Glomerular endothelial cell (primary cell): ENCODE measurements at places on chromosomes 3 and 15.

DNA sequence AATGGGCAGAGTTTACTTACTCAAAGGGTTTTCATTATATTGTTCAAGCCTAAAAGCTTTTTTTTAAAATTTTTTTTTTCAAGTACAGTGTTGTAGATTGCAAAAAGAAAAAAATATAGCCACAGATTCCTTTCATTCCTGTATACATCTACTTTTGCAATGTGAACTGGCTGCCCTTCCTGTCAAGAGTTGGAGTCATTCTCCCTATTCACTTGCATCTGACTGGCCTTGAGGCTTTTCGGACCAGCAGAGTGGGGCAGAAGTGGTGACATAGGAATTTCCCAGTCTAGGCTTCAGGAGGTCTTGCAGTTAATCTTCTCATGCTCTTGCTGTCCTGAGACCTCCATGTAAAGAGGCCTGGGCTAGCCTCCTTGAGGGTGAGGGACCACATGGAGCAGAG is 218.3 kb upstream of the CFAP20DC start:
- DNase-seq: no peak

GRCh38 chr3:12865271-12865670 is 23.9 kb upstream of the RPL32 start:
- no peak for DNase-seq

GRCh38 chr3:42698216-42698910 is 4.2 kb downstream of the HHATL start:
- DNase-seq: no peak

DNA sequence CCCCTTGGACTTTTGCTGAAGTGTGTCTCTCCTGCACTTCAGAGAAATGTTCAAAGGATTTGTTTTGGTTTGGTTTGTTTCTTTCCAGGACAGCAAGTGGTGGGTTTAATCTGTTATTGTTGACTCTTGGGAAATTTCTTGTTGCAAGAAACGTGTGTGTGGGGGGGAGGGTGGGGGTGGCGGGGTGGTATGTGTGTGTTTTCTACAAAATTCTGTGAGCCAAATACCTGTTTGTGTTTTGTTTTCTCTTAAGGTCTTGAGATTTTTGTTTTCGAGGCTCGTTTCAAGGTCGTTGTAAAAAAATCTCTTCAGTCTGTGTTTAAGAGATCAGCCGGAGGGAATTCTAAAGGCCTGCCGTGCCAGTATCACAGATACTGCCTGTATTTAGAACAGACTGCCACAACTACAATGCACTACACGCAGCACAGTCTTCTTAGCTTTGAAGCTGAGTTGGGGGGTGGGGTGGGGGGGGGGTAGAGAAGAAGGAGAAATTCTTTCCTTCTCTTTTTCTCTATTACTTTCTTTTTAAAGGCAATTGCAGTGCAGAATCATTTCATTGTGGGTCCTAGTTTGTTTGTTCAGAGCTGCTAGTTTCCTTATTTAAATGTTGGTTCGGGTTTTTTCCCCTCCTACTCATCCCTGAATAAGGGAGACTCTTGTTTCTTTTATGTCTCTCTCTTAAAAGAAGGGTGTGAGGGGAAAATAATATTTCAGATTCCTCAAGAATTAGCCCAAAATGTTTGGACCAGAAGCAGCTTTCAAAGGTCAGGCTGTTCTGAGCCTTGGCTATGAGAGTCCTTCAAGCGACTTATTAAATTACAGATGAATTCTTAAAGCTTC is 1.4 kb upstream of the BCL6 start:
- no peak for DNase-seq

DNA sequence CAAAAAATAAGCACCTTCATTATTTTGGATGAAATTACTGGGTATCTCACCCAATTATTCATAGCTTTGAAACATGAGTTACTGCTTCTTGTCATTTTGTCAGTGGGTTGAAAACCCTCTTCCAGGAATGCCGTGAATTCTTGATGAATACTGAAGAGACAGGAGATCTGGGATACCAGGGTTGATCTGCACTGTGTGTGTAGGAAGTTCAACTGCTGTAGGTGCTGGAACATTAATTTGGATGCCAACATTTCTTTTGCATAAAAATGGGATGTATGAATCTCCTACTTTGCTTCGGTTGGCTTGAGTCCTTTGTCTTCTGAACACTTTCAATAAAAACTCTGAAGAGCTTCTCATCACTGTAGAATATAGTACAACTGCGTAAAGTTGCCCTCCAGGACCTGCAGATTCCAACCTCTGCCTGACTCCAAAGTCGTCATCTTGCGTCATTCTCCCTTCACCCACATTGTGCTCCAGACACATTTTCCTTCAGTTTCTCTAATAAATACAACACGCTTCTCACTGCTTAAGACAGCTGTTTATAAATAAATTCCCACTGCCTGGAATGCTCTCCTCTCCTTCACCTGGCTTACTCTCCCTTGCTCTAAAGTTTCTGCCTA is 312.7 kb upstream of the TGFBR2 start:
- DNase-seq: no peak

DNA sequence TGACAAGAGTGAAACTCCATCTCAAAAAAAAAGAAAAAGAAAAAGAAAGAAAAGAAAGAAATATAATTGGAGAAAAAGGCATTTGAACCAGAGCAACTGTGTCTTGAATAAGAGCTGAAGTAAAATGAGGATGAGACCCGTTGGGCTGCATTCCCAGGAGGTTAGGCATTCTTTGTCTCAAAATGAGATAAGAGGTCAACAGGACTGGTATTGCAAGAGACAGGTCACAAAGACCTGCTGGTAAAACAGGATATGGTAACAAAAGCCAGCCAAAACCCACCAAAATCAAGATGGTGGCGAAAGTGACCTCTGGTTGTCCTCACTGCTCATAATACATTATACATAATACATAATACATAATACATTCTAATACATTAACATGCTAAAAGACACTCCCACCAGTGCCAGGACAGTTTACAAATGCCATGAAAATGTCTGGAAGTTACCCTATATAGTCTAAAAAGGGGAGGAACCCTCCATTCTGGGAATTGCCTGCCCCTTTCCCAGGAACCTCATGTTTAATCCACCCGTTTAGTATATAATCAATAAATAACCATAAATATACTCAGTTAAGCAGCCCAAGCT is 8.6 kb upstream of the TIPIN start:
- DNase-seq: no peak
